ENCODE measurements at places on chromosomes 4 and X. TPM values are rescaled to one million over a fixed set of nuclear protein-coding genes. Genes with fewer than 3 reads are reported as not detected.

Gene ANOS1
- 15.3 TPM for total RNA-seq

DNA sequence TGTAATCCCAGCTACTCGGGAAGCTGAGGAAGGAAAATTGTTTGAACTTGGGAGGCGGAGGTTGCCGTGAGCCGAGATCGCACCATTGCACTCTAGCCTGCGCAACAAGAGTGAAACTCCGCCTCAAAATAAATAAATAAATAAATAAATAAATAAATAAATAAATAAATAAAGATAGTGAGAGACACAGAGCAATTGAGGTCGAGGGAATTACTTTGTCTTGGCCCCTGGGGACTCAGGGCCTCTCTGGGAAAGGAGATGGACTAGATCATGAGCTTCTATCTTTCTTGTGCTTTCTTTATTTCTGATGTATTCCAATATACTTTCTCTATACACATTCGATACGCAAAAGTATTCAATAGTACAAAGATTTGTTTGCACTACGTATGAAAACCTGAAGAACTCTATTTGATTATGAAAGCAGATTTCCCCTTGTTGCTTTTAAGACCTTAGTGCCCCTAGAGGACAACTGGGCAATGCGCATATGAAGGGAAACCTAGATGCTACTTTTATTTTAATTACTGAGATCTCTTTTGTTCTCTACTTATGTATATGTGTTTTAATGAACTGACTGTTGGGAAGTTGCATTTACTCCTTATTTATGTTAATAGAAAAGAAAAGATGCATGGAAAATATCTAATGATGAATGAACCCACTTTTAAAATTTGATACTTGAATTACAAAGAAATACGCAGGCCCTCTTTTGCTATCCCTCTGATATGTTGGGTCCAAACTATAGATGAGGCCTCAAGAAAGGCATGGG, 12.8 kb upstream of the ELOVL6 start:
- no peak overlapping the region for H3K4me3 ChIP-seq
- no peaks in the 10 kb centered on the region for H3K36me3 ChIP-seq
- H3K27ac ChIP-seq = no peak overlapping the region
- H3K4me1 ChIP-seq = no peaks in the 10 kb centered on the region

- peaks cover 6% of the 10 kb centered on the region for H3K36me3 ChIP-seq
- DNase-seq = no peak
- no peak overlapping the region for H3K4me3 ChIP-seq
- peaks cover 39% of the 10 kb centered on the region for H3K4me1 ChIP-seq
These were observed 7.4 kb downstream of the AFAP1 start for GRCh38 chr4:7932287-7932686.

DNA sequence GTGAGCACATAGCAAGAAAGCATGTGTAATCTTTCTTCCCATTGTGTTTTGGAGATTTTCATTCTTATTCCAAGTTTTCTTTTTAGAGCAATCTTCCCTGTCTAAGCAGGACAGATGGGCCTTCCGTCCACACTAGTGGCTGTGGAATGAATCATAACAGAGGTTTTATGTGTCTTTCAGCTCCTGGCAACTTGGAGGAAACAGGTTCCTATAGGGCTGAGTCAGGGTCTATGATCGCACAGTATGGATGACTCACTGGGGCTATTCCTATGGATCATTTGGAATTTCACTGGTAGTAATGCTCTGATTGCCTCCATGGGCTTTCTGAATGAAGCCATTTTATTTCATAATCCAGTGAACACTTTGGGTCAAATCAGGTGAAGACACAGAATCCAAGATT, 51.8 kb upstream of the CBLL2 start:
- H3K27me3 ChIP-seq = no peaks in the 10 kb centered on the region
- peaks cover 12% of the 10 kb centered on the region for H3K4me1 ChIP-seq
- no peak overlapping the region for H3K4me3 ChIP-seq
- H3K27ac ChIP-seq = peak overlapping the region; percentile 72
- no peaks in the 10 kb centered on the region for H3K36me3 ChIP-seq

DNA sequence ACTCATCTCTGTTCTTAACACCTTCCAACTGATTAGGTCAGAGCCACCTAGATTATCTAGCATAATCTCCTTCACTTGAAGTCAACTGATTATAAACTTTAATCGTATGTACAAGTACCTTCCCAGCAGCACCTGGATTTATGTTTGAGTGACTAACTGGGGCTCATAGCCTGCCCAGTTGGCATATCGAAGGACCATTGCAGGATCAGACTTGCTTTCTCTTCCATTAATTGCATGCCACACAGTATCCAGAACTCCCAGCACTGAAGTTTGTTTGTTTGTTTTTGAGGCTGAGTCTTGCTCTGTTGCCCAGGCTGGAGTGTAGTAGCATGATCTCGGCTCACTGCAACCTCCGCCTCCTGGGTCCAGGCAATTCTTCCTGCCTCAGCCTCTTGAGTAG, 27.9 kb downstream of the GRK4 start:
- no peaks in the 10 kb centered on the region for H3K4me1 ChIP-seq
- H3K4me3 ChIP-seq = no peak overlapping the region
- DNase-seq = no peak
- H3K36me3 ChIP-seq = no peaks in the 10 kb centered on the region
- H3K27me3 ChIP-seq = no peaks in the 10 kb centered on the region

DNA sequence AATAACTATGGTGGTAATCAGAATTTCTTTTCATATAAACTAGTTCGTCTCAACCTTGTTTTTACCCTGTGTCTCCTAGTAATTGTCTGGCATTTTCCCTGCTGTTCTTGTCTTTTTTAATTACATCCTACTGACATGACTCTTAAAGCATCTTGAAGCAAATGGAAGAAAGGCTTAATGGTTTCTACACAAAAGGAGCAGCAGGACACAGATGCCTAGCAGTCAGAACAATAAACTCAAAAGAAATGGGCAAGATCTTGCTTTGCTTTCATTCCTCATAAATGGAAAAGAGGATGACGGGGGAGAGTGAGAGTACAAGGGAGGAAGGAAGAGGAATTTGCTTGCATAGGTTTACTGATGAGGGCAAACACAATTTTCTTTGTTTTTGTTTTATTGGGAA, 293.2 kb upstream of the EMCN start:
- no peaks in the 10 kb centered on the region for H3K4me1 ChIP-seq
- H3K27me3 ChIP-seq = no peaks in the 10 kb centered on the region
- H3K27ac ChIP-seq = no peak overlapping the region
- no peak for DNase-seq
- H3K4me3 ChIP-seq = no peak overlapping the region
- no peaks in the 10 kb centered on the region for H3K36me3 ChIP-seq

- H3K27ac ChIP-seq = no peak overlapping the region
- H3K27me3 ChIP-seq = no peaks in the 10 kb centered on the region
- H3K4me1 ChIP-seq = no peaks in the 10 kb centered on the region
- no peak for DNase-seq
- no peak overlapping the region for H3K4me3 ChIP-seq
- H3K36me3 ChIP-seq = no peaks in the 10 kb centered on the region
These were observed 275.4 kb downstream of the SHOX start for GRCh38 chrX:905848-906566.

GRCh38 chrX:148459343-148459742, 41.1 kb upstream of the AFF2 start:
- no peaks in the 10 kb centered on the region for H3K4me1 ChIP-seq

Gene EPGN
- 0.77 TPM for total RNA-seq

- peaks cover 10% of the 10 kb centered on the region for H3K36me3 ChIP-seq
- H3K27ac ChIP-seq = no peak overlapping the region
- no peaks in the 10 kb centered on the region for H3K27me3 ChIP-seq
- DNase-seq = no peak
- peaks cover 24% of the 10 kb centered on the region for H3K4me1 ChIP-seq
These were observed 182.8 kb downstream of the PDGFC start for GRCh38 chr4:156788782-156789181.

DNA sequence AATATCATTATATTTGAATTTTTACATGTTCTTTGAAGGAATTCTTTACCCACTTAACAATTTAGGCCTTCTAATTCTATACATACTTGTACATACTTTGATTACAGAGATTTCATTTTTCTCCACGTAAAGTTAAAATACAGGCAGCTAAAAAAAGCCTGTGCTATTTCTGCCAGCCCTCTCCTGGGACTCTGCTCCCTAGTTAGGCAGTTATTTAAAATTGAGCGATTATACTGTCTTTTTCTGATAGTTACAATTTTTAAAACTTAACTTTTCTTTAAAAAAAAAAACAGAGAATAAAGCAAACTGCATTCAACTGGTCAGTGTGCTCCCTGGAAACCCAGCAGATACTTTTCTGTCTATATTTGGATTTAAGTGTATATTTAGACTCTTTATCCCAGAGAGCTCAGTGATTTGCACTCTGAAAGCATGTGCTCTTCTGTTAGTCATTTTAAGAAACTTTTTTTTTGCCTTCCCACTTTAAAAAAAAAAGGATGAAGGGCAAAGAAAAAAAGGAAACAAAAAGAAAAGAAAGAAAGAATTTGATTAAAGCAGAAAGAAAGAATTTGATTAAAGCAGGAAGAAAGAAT, 18.1 kb upstream of the FAM241A start:
- H3K27ac ChIP-seq = peak overlapping the region; percentile 57
- H3K4me1 ChIP-seq = peaks cover 8% of the 10 kb centered on the region
- DNase-seq = peak; percentile 9
- H3K27me3 ChIP-seq = no peaks in the 10 kb centered on the region
